CD4-positive, alpha-beta T cell (primary cell): ENCODE measurements at places on chromosomes 16 and 17.

GRCh38 chr16:83040174-83040573, 413.4 kb downstream of the CDH13 start:
- DNase-seq: no peak

- no peak for DNase-seq
Observed at GRCh38 chr17:19318611-19319010, 43.9 kb downstream of the B9D1 start.

GRCh38 chr17:16107165-16107770, 107.6 kb downstream of the TTC19 start:
- DNase-seq: no peak

DNA sequence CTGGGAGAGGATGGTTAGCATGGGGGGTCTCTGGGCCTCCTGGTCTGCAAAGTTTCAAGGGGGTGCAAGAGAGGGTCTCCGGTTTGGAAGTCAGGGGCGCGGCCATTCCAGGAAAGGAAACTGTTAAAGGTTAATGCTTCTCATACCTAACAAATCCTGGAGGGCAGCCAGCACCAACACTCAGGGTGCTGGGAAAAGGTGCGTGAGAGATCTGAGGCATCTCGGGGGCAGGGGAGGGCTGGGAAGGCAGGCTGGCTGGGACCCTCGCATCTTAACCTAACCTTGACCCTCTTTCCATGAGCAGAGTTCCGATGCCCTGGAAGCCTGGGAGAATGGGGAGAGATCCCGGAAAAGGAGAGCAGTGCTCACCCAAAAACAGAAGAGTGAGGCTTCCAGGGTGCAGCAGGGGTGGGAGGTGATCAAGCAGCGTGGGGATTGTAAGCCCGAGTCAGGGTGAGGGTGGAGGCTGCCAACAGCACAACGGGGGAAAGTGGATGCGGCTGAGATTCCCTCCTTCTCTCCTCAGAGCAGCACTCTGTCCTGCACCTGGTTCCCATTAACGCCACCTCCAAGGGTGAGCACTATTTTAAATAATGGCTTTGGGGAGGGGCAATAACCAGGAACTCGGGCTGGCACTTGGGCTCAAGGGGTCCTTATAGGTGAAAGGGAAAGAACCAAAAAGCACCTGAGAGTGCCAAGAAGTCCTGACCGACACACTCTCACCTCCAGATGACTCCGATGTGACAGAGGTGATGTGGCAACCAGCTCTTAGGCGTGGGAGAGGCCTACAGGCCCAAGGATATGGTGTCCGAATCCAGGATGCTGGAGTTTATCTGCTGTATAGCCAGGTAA, 996 bp downstream of the TNFSF13 start:
- DNase-seq: no peak

DNA sequence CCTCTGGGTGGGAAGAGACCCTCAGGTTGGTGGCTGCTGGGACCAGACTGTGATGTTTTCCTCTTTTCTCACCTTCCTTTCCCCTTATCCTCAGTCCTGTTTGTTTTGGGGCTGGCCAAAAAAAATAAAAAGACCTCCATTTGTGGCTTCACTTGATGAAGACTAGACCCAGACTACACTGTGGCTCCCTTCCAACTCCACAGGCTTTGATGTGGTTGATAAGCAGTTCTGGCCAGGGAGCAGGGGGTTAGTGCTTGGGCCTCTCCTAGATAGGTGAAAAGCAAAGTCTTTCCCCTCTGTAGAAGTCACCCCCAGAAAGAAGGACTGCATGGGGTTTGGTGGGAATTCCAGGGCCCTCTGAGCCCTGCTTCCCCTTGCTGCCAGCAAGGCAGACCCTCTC, 11.2 kb upstream of the ADAM11 start:
- no peak for DNase-seq

- no peak for DNase-seq
Observed at GRCh38 chr16:79282806-79283205, 317.7 kb downstream of the MAF start.

GRCh38 chr17:2380950-2381649, 19.8 kb downstream of the MNT start:
- no peak for DNase-seq

- DNase-seq: no peak
Observed at GRCh38 chr17:73480740-73481139, 163.5 kb downstream of the SDK2 start.
